ENCODE measurements at places on chromosomes 6 and 20.
A peak's percentile ranks its signal among the peaks of the same experiment; 100 is the strongest.

DNA sequence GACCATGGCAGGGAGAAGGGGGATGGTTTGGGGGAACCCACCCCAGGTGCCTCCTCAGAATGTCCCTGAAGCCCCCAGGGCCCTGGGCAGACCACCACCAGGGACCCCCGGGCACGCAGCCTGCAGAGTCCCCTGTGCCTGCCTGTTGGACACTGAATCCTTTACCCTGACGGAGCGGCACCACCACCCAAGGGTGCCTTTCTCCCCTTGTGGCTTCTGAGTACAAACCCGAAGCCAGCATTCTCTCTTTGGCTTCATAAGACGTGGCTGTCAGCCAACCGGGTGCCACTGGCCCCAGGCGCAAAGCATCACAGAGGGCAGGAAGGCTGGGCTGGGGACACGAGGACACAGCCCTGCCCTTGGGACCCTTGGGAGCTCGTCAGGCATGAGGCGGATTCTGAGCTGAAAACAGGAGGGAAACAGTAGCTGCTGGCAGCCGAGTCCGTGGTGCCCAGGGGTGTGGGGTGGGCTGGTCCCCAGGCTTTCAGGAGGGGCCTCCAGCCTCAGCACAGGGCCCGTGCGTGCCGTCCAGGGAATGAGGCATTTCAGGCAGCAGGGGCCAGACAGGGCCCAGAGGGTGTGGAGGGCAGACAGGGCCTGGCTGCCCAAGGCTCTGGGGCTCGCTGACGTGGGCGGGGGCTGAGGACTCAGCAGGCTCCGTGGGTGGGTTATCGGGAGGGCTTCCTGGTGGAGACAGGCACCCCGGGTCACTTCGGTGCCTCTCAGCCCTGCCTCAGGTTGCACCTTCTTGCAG, 3.5 kb downstream of the COL9A3 start:
- no peak for DNase-seq

DNA sequence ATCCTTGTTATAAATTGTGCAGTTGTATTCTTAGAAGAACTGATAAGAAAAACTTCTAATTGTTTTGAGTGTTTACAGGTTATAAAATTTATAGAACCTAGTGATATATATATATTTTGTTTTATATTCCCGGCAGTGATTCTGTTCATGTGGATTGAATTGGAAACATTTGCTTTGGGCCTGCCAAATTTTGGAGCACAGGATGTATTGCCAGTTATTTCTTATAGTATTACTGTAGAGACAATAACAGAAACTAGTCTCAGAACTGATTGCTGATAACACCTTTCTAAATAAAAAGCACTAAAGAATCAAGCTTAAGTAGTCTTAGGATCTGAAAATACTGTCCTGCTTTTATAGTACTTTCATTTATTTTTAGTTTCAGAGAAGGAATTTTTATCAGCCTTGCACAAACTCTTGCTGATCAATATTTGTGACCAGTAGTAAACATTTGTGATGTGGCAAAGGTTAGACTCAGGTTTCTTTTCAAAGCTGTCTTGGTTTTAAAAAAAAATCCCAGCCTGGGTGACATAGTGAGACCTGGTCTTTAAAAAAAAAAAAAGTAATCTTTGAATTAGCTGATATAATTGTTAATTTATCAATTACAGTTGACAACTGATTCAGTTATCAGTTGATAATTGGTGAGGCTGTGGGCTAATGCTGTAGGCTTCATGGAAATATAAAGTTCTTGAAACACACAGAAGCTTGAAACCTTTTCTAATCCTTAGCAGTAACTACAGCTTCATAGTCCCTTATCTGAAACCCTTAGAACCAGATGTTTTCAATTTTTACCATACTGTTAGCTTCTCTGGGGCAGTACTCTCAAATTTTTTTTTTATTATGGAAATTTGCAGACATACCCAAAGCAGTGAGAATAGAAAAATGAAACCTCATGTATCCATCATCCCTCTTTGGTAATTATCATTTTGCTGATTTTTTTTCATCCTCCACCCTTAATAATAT, 42.4 kb downstream of the RNGTT start:
- DNase-seq, result no peak

DNA sequence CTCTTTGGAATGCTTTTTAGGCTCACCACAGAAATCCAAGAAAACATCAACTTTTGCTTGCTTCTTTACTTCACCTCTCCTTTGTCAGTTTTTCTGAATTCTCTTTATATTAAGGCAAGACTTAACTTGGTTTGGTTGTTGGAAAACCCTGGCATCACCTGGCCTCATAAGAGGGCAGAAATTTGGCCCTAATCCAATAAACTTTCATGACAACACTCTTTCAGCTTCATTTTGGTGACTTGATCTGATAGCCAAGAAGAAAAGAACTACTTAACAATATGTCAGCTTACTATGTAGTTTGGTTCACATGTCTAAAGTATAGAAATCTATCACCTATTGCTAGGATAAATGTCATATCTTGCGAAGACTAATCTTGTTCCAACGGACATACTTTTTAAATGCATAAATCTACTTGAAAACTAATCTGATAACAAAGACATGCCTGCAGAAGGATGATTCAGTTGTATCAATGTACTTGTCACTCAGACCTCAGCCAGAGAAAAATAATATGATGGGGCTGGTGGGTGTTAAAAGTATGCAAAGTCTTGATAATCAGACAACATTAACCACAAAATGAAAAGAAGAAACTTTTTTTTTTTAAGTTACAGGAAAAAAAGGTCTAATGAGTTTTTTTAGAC, 19.3 kb upstream of the HBS1L start:
- DNase-seq, result no peak

DNA sequence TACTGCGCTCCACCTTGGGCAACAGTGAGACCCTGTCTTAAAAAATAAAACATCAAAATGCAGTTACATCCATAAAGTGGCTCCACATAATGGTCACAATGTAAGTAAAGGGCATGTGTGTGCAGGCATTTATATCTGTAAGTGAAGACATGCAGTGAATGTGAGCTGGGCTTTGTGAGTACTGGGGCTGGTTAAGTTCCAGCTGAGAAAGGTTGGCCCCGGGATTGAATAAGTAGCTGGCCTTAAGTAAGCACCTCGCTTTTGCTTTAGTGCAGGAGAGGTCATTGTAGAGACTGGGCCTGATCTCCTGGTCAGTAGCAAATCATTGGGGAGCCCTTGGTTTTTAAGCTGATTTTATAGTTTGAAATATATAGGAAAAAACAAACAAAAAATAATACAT, 8.0 kb downstream of the QKI start:
- no peak for DNase-seq

GRCh38 chr6:136539967-136540652, 10.1 kb downstream of the MAP7 start:
- DNase-seq, result no peak

- DNase-seq, result no peak
These were observed 10.4 kb downstream of the ZSWIM3 start for GRCh38 chr20:45867819-45868176.

GRCh38 chr6:7121700-7122241, 14.0 kb downstream of the RREB1 start:
- no peak for DNase-seq

DNA sequence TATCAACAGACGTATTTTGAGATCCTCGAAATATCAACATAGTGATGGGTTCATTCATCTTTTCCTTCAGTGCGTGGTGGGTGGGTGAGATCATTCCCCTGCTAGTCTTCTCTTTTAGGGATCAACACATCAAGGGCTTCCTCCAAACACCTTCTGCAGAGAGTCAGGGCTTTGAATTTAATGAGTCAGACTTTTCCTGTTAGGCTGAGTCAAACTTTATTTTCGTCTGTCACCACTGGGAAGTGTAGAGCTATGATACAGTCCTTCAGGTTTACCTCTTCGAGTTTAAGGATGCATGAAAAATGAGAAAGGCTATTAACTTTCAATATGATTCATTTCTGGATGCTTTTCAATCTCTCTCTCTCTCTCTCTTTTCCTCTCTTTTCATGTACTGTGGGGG, 189.1 kb downstream of the BMP2 start:
- no peak for DNase-seq

DNA sequence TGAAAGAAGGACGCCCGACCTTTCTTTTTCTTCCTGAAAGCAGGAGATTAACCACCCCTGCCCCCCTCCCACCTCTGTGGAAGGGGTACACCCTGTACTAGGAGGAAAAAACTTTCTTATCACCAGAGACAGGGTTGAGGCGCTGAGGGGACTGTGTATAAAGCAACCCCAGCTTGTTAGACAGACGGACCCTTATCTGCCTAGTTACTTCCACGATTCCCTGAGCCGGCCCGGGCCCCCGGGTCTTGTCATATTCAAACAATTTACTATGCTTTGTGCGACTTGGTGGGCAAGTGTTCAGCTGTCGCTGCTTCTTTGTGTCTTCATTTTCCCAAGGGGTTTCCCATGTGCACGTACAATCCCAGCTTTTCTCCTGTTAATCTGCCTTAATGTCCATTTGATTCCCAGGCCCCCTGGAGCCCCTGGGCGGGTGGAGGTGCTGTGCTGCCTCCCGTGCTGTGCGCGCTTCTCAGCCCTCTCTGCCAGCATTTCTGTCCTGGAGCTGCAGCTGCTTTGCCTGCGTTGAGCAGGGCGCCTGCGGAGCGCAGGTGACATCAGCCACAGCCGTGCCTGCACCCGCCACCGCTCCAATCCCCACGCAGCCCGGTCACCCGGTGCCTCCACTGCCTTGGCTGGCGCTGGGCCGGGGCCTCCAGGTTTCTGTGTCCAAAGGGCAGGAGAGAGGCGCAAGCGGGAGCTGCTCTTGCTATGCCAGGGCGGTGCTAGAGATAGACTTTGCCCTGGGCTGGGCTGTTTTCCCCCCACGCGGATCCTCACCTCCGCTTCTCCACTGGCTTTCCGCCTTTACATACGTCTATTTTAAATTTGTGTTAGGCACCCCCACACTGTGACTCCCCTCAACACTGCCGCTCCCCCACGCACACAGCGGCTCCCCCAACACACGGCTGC, 96.2 kb downstream of the TTLL2 start:
- no peak for DNase-seq

GRCh38 chr6:167329014-167329413, 4.1 kb downstream of the TTLL2 start:
- peak; percentile 12 for DNase-seq

GRCh38 chr20:59181936-59182335, 18.3 kb downstream of the ZNF831 start:
- no peak for DNase-seq

- no peak for DNase-seq
These were observed 9.7 kb upstream of the TBC1D7 start for GRCh38 chr6:13338038-13338437.

DNA sequence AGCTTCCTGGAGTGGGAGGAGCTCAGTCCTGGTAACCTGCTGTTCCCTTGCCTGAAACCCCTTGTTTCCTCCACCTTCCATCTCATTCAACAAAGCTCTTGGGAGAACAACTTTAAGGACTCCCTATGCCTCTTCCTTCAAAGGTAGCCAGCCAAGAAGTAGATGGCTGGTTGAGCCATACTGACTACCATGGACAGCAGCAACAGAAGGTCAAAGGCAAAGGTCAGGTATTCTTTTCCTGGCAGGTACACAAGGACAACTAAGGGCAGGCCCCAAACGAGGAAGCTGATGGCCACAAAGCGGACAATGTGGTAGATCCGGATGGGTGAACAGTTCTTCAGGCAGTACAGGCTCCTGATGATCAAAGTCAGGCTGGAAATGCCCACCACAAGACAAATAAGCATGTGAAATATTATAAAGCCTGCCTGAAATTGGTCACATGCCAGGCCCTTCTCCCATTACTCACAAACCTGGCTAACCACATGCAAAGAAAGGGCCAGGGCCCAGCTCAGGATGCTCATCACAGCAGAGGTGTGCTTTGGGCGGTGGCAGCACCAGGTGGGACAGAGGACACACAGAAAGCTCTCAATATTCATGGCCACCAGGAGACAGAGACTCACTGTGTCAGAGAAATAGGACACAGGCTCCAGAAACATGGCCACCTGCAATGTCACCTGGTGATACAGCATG, 21.7 kb downstream of the UBD start:
- DNase-seq, result no peak

- DNase-seq, result peak; percentile 38
These were observed 71.5 kb upstream of the RIPOR2 start for GRCh38 chr6:25007269-25007699.

DNA sequence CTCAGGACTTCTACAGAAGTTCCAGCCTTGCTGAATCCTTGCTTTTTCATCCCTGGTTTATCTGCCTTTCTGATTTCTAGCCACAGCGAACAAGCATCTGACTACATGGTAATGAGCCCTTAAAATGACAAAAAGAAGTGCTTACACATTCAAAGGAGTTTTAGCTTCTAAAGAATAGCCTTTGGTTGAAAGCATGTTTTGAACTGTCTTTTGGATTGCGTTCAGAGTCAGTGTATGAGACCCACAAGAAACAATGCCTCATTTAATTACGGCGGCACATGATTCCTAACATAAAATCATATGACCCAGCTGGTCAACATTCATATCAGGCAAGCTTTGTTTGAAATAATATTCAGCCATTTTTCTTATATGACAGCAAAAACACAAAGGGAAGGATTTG, 784.2 kb downstream of the KIF16B start:
- DNase-seq, result no peak

GRCh38 chr20:62795023-62795761, 1.1 kb upstream of the MRGBP start:
- DNase-seq, result peak; percentile 78

GRCh38 chr20:47316776-47317126, 39.7 kb downstream of the ZMYND8 start:
- DNase-seq, result no peak

DNA sequence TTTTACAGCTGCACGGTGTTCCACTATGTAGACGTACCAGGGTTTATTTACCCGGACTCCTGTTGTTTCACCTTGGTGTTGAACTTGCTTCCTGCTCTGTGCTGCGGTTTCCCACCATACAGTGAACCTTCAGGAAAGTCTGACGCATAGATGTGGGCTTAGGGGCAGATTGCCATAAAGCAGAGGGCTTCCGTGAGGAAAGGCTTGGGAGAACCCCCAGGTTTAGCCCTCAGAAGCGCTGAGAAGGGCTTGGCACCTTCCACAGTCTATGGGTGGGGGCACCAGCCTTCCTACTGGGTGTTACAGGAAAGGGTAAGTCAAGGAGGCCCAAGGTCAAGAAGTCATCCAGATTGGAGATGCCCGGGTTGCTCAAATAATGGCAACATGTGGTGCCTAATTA, 19.2 kb upstream of the MRPS18A start:
- DNase-seq, result no peak

GRCh38 chr6:125191916-125192609, 38.5 kb downstream of the TPD52L1 start:
- DNase-seq, result peak; percentile 49

DNA sequence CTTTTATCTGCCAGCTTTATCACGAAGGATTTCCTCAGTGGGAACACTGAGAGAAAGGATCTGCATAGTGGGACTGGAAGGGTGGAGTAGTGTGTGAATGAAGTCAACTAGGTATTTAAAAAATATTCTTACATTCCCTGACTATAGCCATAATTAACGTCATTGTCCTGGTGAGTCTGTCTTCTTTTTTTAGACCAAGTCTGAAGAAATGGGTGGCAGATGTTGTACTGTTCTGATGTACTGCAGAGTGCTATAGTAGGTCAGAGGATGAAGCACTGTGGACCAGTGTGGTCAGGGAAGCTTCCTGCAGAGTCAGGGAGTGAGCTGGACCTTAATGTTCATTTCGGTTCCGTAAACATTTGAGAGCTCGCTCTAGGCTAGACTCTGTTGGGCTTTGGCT, 11.9 kb downstream of the TULP4 start:
- no peak for DNase-seq

- no peak for DNase-seq
These were observed 220.2 kb upstream of the EXOC2 start for GRCh38 chr6:912871-913835.
